ENCODE measurements at places on chromosomes 7 and 10.

DNA sequence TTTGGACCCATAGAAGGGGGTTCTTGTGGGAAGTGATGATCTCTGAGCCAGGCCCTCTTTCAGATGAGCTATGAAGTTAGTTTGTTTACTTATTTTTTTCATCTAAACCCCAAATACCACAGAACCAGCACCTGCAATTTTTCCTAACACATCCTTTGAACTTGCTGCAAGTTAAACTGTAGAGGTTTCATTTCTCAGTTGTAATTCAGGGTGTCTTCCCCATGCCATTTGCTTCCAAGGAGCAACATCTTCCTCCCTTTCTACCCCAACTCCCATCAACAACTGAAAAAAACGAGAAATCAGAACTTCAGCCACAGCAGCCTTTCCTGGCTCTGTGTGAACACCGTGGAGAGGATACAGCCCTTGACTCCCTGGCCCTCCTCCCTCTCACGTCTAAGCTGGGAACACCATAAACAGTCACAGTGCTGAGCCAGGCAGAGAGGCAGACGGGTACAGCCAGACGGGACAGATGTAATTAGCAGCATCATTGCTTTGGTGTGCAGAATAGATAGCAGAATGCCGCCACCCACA, 63.6 kb downstream of the RGS10 start:
- DNase-seq = no peak

GRCh38 chr10:11913079-11913641, 90.0 kb downstream of the PROSER2 start:
- DNase-seq = no peak

DNA sequence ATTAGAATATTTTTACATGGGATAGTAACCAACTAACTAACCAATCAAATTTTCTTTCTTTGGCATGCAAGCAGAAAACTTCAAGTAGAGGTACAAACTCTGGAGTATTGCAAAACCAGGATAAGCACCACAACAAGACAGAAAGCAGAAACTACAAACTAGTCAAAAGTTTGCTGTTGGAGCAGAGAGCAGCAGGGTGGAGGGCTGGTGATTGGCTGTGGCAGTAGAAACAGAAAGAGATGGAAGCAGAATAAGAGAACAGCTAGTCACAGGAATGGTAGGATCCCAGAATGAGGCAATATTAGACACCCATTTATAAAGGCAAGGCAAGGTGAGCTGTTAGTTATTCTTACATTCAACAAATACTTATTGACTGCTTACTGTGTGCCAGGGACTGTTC, 6.8 kb upstream of the MACC1 start:
- no peak for DNase-seq

GRCh38 chr7:123204206-123204835, 4.6 kb upstream of the SLC13A1 start:
- no peak for DNase-seq

DNA sequence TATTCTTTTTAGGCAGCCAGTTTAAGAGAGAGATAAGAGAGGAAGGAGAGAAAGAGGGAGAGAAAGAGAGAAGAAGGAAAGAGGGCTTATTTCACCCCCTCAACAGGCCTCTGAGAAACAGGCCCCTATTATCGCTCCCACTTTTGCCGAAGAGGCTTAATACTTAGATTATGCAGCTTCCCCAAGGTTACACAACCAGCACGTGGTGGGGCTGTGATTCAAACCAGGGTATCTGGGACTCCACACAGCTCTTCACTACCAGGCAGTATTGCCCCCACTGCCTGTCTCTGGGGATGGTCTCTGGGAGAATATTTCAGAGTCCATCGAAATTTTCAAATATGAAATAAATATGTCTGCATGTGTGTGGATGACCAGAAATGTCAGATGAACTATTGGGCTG, 3.0 kb downstream of the GIMAP1 start:
- no peak for DNase-seq

Data from activated CD8-positive, alpha-beta memory T cell treated with anti-CD3 and anti-CD28 coated beads for 24 hours (primary cell).